ENCODE measurements at places on chromosomes 16 and 17.

GRCh38 chr16:88618182-88618955 is 20.0 kb upstream of the IL17C start:
- no peak for DNase-seq

GRCh38 chr16:84266451-84266850 is 26.6 kb upstream of the KCNG4 start:
- DNase-seq, result no peak

DNA sequence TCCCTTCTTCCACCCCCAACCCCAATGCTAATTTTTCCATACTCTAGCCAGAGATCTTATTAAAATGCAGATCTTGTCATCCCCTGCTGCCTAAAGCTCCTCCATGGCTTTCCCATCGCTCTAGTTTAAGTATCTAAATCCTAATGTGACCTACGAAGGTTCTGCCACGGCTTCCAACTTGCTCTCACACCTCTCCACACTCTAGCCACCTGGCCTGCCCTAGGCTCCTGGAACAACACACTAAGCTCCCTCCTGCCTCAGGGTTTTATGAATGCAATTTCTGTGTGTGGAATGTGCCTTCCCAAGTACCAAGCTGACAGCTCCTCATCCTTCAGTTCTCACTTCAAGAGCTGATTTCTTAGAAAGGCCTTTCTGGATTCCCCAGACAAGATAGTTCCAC is 16.6 kb downstream of the NXPH3 start:
- DNase-seq, result no peak

- DNase-seq, result no peak
Measured at GRCh38 chr16:50462793-50463507, 85.2 kb upstream of the NKD1 start.

DNA sequence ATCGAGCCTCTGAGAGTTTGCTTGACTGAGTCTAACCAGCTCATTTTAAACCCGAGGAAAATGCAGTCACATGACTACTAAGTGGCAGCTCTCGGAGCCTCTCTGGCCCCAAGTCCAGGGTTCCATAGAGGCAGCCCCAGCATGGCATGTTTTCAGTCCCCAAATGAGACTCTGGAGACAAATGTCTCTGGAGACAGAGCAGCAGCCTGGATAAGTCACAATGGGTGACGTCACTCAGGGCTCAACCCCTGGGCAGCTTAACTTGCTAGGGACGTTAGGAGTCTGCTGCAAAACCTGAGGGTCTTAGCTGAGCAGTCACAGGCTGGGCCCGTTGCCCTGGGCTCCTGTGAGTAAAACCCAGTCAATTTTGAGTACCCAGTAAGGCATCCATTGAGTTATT is 6.9 kb upstream of the STH start:
- no peak for DNase-seq

- no peak for DNase-seq
Measured at GRCh38 chr16:69796285-69797118, 34.4 kb downstream of the WWP2 start.

DNA sequence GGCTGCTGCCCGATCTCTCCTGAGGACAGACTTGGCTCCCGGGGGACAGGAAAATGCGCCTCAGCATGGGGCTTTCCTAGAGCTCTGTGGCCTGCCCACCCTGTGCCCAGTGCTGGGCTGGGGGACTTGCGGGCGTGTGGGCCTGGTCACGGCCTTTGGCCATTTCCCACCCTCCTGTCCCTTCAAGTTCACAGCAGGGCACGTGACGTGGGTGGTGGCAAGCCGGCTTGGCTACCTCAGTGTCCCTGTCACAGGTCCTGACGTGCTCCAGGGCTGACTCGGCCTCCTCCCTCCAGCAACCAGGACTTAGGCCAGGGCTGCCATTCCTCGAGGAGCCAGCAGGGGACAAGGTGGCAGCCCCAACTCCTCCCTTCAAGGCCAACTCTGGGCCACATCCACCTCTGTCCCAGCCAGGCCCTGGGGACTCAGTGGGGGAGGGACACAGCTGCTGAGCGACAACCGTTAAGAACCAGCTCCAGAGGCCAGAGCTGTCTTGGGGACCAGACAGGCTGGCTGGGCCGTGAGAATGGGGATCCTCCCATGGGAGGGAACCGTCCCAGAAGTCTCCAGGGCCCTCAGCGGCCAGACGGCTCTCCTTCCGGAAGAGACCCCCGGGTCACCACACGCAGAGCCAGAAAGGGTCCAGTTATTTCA is 981 bp upstream of the UNC13D start:
- peak; percentile 76 for DNase-seq

DNA sequence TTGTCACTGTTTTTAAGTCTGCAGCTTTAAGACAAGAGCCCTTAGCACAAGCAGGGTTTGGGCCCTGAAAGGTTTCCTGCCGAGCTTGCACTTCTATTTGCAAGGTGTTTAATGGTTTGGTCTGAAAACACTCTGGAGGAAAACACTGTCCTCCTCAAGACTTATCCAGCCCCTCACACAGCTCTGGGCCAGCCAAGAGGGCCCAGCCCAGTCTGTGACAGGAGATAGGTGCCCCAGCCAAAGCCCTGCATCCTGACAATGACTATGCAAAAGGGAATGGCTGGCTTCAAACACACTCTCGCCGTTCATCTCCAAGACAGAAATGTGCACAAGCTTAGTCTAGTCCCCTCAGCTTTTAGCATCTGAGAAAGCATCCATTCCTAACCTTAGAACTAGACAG is 26.9 kb downstream of the MPG start:
- DNase-seq, result no peak

DNA sequence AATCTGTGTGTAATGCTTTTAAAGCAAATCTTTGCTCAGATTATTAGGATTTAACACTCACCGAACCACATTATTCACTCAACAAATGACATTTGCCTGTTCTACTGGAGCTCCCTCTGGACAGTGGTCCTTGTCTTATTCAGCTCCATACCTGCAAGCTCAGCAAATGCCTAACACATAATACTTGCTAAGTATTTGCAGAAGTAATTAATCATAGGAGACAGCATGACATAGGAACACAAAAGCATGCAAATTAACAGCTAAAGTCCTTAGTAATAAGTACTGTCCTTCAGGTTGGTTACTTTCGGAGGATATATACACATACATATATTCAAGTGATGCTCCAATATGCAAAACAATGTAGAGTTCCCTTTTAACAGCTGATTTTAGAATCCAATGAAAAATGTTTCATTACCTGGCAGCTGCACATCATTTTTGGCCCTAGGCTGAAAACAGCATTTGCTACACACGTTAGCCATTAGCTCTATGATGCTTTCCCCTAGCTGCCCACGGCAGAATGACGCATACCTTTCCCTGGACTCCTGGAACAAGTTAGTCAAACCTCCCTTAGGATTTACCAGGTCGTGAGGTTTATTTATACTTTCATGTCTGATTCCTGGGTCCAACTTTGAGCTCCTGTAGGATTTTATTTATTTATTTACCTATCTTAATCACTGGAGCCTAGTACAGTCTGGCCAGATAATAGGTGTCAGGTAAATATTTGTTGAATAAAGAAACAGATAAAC is 8.6 kb downstream of the BRD7 start:
- DNase-seq, result no peak

GRCh38 chr17:66533572-66533971 is 231.2 kb downstream of the PRKCA start:
- peak; percentile 73 for DNase-seq

DNA sequence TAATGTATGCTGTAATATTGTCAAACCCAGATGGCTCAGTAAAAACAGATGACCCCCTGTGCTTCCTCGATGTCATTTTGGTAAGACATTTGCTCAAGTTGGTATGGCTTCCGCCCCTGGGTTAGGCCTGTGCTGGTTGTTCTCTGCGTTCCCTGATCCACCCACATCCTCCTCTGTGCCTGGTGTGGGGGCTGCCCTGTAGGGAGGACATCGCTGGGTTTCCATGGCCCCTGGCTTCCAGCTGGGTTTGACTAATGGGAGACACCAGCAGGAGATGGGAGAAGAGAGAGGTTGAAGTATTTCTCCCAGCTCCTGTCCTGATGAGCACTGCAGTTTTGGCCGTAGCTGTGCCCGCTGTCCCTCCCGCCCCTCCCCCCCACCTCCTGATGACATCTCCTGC is 4.4 kb upstream of the MFAP4 start:
- peak; percentile 46 for DNase-seq

- DNase-seq, result peak; percentile 4
Measured at GRCh38 chr16:49471038-49471727, 97.6 kb downstream of the C16orf78 start.

- DNase-seq, result no peak
Measured at GRCh38 chr17:63764716-63765115, 8.7 kb downstream of the CCDC47 start.

DNA sequence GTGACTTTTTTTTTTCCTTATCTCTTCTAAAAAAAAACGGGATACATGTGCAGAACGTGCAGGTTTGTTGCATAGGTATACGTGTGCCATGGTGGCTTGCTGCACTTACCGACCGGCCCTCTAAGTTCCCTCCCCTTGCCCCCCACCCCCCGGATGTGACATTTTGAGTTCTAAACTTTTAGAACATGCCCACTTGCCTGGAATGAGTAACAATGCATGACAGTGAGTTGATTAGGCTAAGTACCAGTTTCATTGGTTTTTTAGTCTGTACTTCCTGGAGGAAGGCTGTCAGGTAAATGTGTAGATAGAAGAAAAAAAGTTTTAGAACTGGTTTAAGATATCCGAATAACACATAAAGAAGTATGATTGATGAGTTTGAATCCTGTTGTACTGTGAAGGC is 4.0 kb downstream of the BPTF start:
- DNase-seq, result no peak

- no peak for DNase-seq
Measured at GRCh38 chr17:73043686-73044581, 48.6 kb downstream of the SLC39A11 start.

DNA sequence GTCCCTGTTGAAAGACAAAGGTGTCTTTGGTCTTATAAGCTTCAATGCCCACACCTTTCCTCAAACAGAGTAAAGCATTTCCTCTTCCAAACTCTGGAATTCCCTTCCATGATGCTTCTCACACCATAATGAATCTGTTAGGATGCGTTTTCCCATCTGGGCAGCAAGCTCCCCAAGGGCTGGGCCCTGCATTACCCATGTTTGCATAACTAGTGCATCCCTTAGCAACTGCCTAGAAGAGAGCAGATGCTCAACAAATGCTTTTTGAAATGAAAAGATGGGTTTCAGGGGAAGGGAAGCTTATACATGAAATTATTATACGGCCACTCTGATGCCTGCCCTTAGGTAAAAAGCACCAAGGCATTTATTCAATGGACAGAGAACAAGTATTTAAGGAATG is 124.5 kb upstream of the CCL2 start:
- no peak for DNase-seq

- peak; percentile 78 for DNase-seq
Measured at GRCh38 chr17:76385892-76386786, 1.7 kb downstream of the SPHK1 start.

GRCh38 chr16:80463326-80463725 is 77.5 kb upstream of the DYNLRB2 start:
- no peak for DNase-seq

DNA sequence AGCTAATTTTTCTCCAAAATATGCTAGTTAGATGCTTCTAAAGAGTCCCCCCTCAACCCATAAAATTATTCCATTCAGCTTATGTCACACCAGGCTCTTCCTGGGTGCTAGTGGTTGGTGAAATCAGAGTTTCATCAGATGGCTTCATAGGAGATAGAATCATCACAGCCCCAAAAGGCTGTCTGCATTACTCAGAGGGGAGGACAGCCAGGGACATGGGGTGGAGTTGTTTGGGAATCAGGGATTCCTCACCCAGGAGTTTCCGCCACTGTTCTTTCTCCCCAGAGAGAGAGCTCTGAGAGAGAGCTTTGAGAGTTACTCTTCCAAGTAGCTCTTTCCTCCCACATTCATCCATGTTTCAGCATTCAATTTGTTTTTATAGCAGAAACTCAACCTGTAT is 288 bp upstream of the KRT34 start:
- DNase-seq, result no peak

DNA sequence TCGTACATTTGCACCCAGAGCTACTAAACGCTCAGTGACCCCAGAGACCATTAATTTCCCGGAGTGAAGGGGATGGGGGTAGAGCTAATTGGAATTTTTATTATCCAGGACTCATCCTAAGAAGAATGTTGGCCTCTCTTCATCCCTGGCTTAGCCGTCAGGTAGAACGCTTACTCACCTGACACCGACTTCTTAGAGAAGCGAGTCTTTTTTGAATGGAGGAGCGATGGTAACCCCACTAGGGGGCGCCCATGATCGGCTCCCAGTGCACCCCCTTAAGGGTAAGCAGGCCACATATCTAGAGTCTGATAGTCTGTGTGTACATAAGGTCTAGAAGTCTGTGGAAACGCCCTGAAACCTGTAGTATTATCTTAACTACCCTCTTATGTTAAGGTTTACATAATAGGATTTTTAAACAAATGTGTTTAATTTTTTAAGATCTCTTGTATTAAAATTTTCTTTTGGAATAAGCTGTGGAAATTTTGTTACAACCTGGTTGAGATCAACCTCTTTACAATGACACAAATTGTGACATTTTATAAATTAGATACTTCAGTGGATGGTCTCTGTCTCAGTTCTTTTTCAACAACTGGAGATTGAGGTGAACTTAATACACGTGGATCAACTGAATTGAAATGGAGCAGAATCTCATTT is 229.8 kb downstream of the CPPED1 start:
- no peak for DNase-seq

- no peak for DNase-seq
Measured at GRCh38 chr17:74785096-74785980, 9.2 kb upstream of the NAT9 start.

- DNase-seq, result no peak
Measured at GRCh38 chr17:37054894-37055293, 106.1 kb downstream of the AATF start.

GRCh38 chr16:27239906-27240655 is 28.5 kb downstream of the NSMCE1 start:
- DNase-seq, result no peak

DNA sequence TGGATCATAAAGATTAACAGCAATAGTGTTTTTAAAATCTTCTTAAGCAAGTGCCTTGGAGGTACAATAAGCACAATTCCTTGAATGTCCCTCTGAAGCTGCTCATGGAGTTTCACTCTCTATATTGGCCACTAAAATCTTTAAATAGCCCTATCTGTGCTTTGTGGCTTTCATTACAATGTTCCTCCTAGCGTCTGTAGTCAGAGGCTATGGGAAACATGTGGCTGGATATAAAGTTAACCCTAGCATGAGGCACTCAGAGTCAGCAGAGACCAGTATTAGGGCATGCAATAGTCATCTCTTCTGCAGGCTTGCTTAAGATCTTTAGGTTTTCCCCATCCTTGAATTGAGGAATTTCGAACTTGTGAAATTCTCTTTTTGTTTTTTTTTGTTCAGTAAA is 668.2 kb downstream of the CDH11 start:
- DNase-seq, result no peak

GRCh38 chr17:382644-383533 is 30.3 kb upstream of the RPH3AL start:
- DNase-seq, result peak; percentile 97

- no peak for DNase-seq
Measured at GRCh38 chr17:66971264-66971663, 6.8 kb downstream of the CACNG4 start.

- no peak for DNase-seq
Measured at GRCh38 chr17:8091033-8091687, 3.6 kb upstream of the ALOX12B start.
